ENCODE measurements at places on chromosomes 13 and 19.

GRCh38 chr13:50127726-50128291 is 112.6 kb downstream of the KCNRG start:
- DNase-seq: peak; percentile 19

- no peak for DNase-seq
Observed at GRCh38 chr19:58229255-58229639, 533 bp downstream of the ZNF544 start.

DNA sequence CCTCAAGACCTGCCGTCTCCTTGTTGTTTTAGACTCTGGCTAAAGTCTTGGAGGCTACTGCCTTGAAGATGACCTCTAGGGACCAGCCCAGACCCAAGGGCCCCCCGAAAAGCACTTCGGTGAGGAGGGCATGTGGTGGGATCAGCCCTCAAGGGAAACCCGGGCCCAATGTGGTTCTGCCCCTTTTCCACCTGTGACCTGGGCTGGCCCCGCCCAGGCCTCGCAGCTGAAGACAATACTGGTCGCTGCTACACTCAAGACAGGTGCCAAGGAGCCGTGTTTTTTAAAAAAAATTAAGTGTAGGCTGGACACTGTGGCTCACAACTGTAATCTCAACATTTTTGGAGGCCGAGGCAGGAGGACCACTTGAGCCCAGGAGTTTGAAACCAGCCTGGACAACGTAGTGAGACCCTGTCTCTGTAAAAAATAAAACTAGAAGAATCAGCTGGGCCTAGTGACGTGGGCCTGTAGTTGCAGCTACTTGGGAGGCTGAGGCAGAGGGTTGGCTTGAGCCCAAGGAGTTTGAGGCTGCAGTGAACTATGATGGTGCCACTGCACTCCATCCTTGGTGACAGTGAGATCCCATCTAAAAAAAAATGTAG is 903 bp downstream of the TLE6 start:
- no peak for DNase-seq

DNA sequence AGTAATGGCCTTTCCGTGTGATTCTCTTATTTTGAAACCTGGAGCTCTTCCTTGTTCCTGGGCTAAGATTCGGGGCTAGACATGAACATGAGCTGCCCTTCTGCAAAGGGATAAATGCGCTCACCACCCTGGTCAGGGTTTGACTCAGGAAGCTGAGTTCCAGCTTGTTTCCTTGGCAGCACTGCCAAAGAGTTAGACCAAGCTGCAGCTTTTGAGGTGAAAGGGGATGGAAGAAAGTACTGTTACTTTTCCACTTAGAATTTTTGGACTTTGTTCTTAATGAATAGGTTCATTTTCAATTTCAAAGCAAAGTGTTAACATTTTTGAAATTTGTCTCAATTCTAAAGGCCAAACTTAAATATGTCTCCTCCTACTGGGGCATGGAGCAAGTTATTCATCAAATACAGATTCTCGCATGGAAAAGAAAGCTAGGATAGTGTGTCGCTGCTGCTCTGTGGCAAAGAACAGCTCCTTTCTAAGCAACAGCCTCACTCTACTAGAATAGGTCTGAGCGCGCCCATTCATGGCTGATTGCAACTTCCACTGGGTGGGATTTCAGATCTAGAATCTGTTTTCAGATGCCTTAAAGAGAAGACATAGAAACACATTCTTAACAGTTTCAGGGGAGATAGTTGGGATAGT is 2.2 kb downstream of the RGCC start:
- DNase-seq: no peak

- DNase-seq: no peak
Observed at GRCh38 chr19:4086411-4086867, 19.7 kb upstream of the ZBTB7A start.

- DNase-seq: no peak
Observed at GRCh38 chr13:65497265-65497664, 1732.9 kb downstream of the PCDH9 start.

DNA sequence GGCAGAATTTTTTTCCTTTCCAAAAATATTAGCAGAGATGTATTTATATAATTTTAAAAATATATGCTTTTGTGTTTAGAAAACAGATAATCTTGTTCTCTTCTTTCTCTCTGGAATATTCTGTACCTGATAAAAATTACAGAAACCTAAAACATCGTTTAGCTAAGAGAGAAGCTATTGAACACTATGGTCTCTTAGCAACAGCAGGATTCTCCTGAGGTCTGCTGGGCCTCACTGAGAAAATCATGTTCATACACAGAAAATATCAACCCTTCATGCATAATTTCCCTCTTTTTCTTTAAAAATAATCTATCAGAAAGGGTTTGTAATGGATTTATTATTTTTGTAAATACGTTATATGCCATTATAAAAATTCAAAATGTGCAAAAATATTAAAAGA is 242.2 kb downstream of the DCLK1 start:
- no peak for DNase-seq

GRCh38 chr19:38564981-38565690 is 52.6 kb downstream of the MAP4K1 start:
- no peak for DNase-seq

- no peak for DNase-seq
Observed at GRCh38 chr19:38707512-38708114, 36.7 kb downstream of the CAPN12 start.

- no peak for DNase-seq
Observed at GRCh38 chr13:49347650-49348385, 96.0 kb downstream of the CAB39L start.

GRCh38 chr19:13149628-13150186 is 468 bp downstream of the STX10 start:
- DNase-seq: no peak

Measured in right renal pelvis (tissue), 4 donors.